Naive thymus-derived CD8-positive, alpha-beta T cell (primary cell): ENCODE measurements at places on chromosomes 4 and X. TPM values are rescaled to one million over a fixed set of nuclear protein-coding genes. Genes with fewer than 3 reads are reported as not detected.

DNA sequence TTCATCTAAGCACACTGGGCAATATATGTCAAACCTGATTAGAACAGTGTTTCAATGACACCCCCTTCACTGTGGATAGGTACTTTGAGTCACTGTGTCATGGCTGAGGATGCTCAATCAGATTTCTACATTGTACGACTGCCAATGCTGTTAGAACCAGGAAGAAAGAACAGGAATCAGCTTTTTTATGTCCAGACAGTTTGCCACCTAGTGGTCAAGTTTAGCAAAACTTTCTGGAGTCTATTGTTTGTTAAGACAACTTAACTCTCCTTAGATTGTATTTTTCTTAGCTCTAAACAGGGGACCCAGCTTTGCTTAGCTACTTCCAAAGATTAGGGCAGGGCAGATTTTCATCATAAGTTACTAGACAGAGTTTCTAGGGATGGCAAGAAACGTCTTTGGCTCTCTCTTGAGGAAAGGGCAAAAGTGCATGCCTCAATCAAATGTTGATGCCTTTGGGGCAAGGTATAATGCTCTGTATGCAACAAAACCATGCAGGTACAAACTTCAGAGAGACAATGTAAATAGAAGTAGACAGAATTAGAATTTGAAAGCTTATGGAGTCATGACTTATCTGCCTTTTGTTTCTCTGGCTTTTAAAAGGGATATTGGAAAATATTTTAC, 40.5 kb upstream of the BMP3 start:
- no peak for DNase-seq

The CXCL13 gene
- not detected for total RNA-seq

DNA sequence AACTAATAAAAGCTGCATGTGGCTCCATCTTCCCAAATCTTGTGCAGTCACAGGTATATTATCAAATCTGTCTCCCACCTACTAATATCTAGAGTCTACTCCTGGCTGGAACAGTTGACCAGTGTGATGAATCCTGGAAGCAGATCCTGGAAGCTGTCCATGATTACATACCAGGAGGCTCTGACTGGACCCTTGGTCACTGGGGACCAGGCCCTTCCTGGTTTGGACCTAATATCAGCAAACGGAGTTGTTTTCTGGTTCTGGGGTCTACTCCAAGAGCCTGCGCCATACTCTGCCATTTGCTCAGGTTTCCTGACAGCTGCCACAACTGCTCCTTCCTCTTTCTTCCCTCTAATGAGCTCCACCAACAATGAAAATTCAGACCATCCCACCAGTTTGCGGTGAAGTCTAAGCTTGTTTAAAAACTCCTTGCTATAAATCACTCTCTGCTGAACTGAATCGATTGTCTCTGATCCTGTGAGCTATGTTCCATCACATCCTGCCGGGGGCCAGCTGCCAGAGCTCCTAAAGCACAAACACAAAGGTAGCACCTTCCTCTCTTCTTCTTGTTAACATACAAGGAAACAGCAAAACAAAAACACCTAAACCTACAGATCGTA, 114.2 kb downstream of the PALLD start:
- DNase-seq, result no peak

DNA sequence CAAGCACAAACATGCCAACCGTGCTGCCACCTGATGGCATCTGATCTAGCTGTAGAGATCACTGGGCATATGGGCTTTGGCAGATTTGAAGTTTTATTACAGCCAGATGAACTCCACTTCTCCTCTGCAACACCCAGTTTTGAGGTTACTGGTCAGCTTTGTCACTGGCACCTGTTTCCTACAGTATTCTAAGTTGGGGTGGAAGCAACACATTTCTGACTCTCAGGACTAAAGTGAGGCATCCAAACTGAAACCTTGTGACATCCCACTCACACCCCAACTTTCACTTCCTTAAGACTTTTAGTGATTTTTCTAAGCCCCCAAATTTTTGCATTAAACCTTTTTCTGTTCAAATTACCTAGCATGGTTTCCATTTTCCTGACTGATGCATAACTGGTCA, 115.1 kb upstream of the PCDH18 start:
- DNase-seq, result no peak

DNA sequence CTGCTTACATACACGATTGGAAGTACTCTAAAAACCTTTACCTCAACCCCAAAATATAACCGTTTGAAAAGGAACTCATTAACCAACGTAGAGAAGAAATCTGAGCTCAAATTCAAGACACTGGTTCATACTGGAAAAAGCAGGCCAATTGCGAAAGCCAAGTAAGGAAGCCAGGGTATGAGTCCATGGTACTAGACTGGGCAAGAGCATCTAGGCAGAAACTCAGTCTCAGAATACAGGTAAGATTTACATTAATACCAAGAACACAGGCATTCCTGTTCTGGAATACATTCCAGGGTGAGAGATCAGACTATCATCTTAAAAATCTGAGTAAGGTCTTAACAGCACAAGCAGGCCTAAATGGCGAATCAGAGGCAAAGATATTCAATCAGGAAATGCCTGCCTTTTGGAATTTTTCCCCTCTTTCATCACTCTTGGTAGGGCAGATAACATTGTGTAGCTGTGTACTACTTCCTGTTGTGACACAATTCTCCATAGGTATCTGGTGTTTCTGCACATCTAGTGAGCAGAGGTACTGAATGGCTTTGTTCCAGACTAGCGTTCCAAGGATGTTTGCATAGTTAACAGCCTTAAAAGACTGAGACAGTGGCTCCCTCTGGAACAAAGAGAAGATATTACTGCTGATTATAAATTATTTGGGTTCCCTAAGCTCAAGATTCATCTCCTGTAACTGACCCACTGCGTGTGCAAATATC, 311.3 kb downstream of the PCDH19 start:
- no peak for DNase-seq

DNA sequence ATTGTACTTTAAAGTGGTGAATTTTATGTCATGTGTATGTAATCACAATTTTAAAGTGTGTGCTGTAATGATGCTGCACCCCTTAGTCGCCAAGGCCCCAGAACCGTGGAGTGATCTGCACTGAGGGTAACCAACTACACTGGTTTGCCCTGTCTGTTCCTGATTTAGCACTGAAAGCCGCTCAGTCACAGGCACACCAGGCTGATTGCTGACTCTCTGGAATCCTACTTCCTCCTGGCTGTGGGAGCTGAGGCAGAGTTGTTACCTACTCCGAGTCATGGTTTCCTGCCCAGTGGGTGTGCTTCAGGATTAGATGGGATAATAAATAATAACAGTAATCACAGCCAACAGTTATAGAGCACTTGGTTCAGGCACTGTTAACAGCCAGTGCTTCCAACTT, 645.4 kb downstream of the BCOR start:
- DNase-seq, result no peak

The RPL10 gene
- 4,862 TPM for total RNA-seq

GRCh38 chr4:107825072-107825824, 516 bp downstream of the SGMS2 start:
- DNase-seq, result no peak

The ARHGEF9 gene
- 32.9 TPM for total RNA-seq

GRCh38 chr4:102871772-102872171, 3.0 kb downstream of the CISD2 start:
- no peak for DNase-seq

DNA sequence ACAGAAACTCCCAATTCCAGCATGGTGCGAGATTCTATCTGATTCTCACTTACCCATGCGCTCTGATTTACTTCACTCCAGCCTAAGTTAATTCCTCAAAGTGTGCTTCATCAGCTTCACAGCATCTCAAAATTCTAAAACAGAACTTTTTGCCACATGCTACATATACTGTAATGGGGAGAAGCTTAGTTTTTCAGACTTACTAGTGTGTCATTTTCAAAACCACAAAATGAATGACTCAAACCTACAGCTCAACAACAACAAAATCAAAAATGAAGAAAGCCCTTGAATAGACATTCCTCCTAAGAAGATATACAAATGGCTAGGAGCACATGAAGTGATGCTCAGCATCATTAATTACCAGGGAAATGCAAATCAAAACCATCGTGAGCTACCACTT, 14.9 kb downstream of the IRF2 start:
- no peak for DNase-seq

The TRIML2 gene
- total RNA-seq, result not detected

DNA sequence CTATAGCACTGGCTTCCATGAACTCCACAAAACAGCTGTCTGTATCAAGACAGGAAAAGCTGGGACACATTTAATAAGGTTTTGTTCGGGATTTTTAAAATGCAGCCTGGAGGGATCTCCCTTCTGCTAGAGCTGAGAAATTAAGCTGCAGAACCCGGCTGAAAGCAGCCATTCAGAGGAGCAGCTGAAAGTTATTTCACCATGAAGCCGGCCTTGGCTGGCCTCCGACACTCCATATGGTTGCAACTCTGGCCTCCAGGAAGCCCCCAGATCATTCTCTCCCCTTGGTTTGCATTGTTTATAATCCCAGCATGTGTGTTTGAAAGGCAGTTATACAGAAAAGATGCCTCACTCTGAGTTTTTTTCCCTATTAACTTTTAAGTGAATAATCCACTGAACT, 239.4 kb downstream of the SPATA18 start:
- no peak for DNase-seq

- no peak for DNase-seq
Observed at GRCh38 chr4:184288451-184289178, 70.9 kb upstream of the ENPP6 start.

GRCh38 chr4:109548655-109549054, 11.4 kb upstream of the MCUB start:
- DNase-seq, result no peak

The NAT8L gene
- not detected for total RNA-seq
